LHCN-M2 (cell line): ENCODE measurements at places on chromosomes 6 and 20. TPM values are rescaled to one million over a fixed set of nuclear protein-coding genes. Genes with fewer than 3 reads are reported as not detected.

DNA sequence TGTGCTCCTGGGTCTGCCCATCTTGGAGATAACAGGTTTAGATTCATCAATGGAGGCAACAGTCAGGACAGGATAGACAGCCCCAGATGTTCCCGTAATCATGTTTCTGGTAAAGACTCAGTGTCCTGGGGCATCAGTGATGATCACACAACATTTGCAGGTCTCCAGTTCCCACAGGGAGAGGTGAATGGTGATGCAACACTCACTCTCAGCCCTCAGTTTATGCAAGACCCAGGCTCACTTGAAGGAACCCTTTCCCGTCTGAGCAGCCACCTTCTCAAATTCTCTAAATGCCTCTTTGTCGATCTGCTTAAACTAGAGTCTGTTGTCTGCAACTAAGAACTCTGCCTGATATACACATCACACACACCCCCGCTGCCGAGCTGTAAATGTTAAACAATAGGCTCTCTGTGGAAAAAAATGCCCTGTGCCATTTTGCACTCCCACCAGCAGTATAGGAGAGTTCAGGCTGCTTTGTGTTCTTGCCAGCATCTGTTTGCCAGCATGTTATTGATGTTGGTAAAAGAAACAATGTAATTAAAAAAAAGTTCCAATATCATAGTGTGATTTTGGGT lies 30.1 kb upstream of the SCP2D1 start:
- DNase-seq, result no peak

DNA sequence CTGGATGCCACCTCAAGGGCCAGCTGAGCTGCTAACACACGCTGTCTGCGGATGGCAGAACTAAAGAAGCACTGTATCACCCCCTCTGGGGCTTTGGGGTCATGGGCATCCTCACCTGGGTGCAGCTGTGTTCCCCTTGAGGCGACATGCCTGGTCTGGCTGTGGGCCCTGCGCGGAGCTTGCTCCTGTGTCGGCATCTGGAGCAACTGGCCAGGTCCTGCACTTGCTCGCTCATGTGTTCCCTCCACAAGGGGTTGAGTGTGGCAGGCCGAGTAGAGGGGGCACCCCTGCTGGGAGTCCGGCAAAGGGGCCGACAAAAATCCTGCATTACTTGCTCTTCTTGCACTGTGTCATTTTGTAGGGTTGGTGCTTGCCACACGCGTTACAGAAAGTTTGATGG lies 189.0 kb downstream of the CDKAL1 start:
- DNase-seq, result no peak

GGTLC1 gene
- not detected in 2 replicates for total RNA-seq

DNA sequence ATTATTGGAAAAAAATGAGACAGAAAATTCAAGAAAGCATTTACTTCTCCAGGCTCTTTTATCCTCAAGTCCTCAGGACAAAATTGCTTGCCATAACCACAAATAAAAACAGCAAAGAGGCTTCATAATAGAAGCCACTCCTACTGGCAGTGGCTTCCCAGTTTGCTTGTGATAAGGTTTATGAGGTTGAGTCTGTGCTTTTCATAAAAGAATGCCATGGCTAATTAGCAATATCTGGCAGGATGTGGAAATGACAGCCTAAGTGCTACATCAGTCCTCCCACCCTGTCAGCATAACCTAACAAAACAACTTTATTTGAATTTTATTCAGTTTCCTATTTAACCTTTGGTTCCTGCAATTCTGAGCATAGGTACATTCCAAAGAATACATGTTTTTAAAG lies 80.9 kb upstream of the HTR1E start:
- no peak for DNase-seq

DNA sequence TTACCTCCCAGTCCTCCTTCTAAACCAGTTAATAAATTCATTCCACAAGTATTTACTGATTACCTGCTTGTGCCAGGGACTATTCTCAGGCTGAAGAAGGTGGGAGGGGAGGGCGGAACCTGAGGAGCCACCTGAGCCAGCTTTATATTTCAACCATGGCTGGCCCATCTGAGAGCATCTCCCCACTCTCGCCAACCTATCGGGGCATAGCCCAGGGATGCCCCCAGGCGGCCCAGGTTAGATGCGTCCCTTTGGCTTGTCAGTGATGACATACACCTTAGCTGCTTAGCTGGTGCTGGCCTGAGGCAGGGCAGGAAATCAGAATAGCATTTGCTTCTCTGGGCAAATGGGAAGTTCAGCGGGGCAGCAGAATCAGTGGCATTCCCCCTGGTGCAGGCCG lies 4.9 kb upstream of the AAR2 start:
- DNase-seq, result no peak

DNA sequence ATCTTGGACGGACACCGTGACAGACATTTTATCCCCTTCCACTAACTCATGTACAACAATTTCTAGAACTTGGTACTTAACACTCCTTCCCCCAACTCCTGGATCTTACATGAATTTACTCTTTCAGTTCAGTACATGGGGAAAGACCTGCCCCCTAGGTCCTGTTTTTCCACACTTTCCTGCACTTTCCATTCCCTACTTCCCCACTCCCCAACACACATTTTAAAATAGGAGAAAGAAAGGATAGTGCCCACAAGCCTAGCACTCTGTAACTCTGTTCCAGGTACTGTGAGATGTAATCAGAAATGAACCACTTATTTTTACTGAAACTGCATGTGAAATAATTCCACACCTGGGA lies 1.3 kb downstream of the ADGRG6 start:
- DNase-seq, result no peak

DNA sequence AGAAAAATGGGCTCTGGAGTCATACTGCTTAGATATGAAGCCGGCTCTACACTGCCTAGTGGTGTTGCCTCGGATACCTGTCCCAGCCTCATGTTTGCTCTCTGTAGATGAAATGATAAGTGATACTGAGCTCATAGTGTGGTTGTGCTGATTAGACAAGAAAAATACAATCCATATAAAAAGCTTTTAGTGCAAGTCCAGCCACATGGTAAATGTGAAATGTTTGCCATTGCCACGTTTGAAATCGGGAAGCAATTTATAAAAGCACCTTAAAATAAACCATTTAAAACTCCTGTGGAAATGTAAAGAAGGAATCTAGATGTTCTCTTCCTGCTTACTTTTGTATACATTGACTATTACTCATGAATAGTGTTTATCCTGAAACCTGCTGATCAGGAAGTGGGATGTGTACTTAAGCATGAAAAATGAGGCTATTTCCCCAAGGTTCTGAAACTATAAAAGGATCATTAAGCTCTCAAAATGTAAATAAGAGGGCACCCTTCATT lies 13.1 kb upstream of the PBOV1 start:
- DNase-seq, result no peak

FAM83B gene
- total RNA-seq, result not detected in 2 replicates
